HAP-1 (cell line): ENCODE measurements at places on chromosomes 7 and 10.
A peak's percentile ranks its signal among the peaks of the same experiment; 100 is the strongest.

DNA sequence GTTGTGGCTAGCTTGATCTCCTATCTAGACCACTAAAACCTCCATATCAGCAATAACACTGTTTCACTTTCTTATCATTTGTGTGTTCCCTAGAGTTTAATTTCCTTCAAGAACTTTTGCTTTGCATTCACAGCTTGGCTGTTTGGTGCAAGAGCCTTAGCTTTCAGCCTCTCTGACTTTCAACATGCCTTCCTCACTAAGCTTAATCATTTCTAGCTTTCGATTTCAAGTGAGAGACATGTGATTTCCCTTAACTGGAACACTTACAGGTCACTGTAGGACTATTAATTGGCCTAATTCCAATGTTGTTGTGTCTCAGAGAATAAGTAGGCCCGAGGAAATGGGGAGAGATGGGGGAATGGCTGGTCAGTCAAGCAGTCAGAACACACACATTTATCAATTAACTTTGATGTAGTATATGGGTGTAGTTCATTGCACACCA lies 10.6 kb upstream of the BPGM start:
- DNase-seq, result no peak

- peak; percentile 61 for DNase-seq
Measured at GRCh38 chr10:97332591-97333350, 1.8 kb downstream of the FRAT2 start.

DNA sequence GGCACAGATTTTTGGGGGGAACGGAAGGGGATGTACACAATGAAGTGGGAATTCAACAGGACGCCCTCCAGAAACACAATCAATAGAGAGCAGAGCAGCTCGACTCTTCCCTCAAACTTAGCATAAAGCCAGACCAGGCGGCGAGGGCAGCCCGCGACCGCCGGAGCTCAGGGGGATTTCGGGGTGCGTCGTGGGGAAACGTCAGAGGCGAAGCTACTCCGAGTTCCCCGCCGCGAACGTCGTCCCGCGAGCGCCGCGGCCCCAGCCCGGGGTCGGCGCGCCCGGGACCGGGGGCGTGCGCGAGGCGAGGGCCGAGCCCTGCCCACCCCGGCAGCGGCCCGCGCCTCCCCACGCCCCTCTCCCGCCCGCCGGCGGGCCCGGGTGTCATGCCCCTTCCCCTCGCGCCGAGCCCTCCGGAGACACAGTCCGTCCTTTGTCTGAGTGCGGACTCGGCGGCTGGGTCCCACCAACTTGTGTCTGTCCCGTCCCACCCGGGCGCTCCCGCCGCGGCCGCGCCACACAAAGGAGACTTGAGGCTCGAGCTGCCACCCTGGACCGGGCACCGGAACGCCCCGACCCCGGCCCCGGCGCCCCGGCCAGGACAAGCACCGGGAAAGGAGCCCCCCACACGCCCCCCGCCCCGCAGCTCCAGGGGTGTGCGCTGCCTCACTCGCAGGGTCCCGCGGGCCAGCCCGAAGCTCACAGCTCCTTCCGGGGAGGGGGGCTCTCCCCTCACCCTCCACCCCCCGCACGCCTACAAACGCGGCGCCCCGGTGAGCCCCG lies 634 bp downstream of the EZH2 start:
- peak; percentile 61 for DNase-seq

DNA sequence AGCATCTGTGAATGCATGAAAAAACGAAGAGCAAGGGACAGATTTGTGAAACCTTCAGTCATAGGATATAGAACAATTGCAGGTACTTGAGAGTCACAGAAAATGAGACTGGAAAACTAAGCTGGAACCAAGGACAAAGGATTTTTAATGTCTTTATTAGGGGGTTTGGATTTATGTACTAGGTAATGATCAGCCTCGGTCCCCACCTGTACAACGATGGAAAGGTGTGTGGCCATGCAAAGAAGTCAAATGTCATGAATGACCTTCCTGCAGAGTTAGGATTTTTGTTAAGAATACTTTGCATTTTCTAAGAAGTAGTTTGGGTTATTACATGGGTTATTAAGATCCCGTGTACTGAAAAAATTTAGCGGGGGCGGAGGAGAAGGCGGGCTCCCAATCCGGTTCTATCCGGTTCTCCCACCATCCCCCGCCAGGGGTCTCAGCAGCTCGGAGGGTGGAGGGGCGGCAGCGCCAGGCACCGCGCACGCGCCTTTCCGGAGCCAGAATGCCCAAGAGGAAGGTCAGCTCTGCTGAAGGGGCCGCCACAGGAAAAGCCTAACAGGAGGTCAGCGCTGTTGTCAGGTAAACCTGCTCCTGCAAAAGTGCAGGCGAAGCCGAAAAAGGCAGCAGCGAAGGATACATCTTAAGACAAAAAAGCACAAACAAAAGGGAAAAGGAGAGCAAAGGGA lies 327.5 kb upstream of the PLXDC2 start:
- DNase-seq, result peak; percentile 80

- no peak for DNase-seq
Measured at GRCh38 chr7:107049971-107050532, 5.5 kb downstream of the PRKAR2B start.
